ENCODE measurements at places on chromosomes 5 and 9.

DNA sequence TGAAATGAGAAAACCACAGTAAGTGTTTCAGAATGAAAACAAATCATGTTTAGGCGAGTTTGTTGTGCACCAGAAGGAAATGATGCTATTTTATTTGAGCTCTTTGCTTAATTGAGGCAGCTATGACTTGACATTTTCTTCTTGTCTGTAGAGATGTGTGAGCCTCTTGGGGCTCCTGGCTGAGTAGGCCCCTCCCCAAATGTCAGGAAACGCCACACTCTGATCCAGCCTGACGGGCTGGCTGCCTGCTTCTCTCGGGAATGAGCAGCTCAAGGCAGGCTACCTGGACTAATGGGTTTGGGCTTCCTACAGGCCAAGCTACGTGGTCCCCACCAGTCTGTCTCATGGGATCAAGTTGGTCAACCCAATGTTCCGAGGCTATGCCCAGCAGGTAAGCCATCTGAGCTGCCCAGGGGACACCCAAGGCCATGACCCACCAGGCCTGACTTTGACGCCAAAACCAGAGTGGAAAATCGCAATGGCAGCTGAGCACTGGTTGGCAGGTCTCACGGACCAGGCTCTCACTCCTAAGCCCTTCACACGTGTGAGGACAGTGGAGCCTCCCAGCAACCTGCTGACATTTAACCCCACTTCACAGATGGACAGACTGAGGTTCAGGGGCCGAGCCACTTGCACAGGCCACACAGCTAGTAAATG, 29.9 kb downstream of the USP20 start:
- DNase-seq: no peak

GRCh38 chr9:28215536-28216299, 642.4 kb upstream of the C9orf72 start:
- no peak for DNase-seq

DNA sequence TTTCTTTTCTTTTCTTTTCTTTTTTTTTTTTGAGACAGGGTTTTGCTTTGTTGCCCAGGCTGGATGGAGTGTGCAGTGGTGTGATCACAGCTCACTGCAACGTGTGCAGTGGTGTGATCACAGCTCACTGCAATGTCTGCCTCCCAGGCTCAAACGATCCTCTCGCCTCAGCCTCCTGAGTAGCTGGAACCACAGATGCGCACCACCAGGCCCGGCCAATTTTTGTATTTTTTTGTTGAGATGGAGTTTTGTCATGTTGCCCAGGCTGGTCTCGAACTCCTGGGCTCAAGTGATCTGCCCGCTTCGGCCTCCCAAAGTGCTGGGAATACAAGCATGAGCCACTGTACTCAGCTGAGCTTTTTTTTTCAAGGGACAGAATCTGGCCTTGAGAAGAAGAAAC, 36.8 kb upstream of the TJP2 start:
- DNase-seq: no peak

DNA sequence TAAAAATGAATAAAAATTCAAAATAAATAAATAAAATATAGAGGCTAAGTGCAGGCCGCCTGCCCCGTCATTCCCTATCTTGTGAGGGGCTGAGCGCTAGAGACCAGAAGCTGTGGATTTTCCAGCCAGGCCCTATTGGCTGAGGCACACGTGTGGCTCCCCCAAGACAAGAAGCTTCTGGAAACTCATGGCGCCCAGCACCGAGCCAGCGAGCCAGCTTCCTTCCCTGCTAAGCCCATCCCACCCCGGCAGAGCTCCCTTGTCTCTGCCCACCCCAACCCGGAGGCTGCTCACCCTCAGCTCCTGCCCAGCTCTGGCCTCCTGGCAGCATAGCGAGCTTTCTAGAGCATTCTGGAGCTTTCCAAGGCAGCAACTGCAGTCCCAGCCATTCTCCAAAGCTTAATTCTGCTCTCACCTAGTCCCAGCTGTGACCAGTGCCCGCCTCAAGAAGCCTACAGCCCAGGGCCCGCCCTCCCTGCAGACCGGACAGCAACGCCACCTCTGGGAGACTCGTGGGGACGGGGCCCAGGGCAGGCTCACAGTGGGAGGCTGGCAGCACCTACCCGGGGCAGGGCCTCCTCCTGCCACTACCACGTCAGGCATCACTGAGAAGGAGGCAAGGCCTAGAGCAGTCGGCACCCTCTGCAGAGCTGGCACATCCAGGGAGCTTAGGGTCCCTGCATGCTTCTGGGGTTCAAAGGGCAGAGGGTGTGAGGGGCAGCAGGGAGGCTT, 23.2 kb upstream of the TMEM250 start:
- no peak for DNase-seq

- no peak for DNase-seq
These were observed 72.8 kb downstream of the PRRT1B start for GRCh38 chr9:131618071-131618479.

- DNase-seq: no peak
These were observed at the start of gene PTGS1 for GRCh38 chr9:122370869-122371755. PTGS1 (plus strand) TSS chr9:122371024; CDS start chr9:122371085, 61 bp downstream.

- no peak for DNase-seq
These were observed 96.6 kb downstream of the VCAN start for GRCh38 chr5:83568186-83568585.

DNA sequence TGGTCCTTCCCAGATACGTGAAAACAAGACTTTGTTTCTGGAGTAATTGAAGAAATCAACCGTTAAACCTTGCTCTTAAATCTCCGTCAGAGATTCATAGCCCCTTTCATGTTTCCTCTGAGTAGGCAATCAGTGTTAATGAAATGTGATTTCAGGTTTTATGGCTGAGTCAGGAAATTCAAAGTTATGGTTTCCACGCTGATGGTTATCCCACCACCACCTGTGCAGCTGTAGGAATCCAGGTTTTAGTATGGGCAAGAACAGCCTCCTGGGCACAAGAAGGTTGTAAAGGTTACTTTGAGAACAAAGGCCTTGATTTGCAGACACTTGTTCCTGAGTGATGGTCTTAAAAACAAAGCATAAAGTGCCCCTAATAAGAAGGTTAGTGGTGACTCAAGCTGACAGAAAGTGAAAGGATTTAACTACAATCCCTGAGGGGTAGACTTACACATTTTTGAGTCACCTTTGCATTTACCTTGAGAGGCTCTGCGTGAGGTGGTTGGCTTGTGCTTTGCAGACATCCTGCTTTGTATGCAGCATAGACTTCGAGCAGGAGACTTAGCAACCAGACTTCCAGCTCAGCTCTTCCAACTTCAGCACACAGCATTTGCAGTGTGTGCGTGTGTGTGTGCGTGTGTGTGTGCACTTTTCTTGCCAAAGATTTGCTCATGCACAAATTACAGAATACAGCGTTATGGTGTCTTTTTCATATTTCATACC, 159.6 kb downstream of the TLE4 start:
- no peak for DNase-seq

GRCh38 chr5:62649476-62650113, 71.0 kb downstream of the LRRC70 start:
- DNase-seq: no peak

DNA sequence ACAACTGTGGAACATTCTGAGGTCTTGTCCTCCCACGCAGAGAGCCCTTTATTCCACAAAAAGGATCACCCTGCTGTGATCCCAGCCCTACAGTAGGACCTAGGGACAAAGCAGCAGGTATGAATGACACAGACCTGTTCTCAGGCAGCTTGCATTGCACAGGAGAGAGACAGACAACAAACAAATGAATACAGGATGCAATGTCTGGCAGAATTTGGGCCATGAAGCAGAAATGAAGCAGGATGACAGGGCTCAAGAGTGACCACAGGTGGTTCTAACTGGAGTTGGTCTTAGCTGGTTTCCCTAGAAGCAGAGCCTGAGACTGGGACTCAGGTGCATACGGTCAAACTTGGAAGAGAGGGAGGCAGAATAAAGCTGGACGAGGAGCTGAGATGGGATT, 388.8 kb downstream of the CDK5RAP2 start:
- no peak for DNase-seq

DNA sequence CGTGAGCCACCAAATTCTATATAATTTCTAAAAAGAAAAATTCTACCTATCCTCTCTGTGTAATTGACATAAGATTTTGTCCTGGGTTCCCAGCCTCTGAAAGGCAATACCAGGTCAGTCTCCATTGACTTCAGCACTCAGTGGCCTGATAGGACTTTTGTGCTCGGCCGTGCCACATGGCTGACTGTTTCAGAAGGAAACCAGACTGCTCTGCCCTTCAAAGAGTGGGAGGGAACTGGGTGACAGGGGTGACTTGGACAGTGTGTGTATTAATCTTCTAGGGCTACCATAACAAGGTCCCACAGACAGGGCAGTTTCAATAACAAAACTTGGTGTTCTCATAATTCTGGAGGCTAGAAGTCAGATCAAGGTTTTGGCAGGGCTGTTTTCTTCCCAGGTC, 43.0 kb downstream of the ARHGAP26 start:
- no peak for DNase-seq

DNA sequence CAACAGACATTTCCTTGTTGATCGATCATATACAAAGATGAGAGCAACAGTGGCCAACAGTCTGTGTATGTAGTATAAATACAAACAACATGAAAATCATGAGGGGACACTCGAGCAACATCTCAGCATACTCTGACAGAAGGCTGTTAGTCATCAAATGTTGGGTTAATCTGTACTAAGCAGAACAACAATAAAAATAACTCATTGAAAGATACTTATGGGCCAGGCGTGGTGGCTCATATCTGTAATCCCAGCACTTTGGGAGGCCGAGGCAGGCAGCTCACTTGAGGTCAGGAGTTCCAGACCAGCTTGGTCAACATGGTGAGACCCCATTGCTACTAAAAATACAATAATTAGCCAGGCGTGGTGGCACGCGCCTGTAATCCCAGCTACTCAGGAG, 67.3 kb downstream of the SCAI start:
- no peak for DNase-seq

GRCh38 chr5:153998010-153998409, 40.7 kb downstream of the FAM114A2 start:
- DNase-seq: no peak

GRCh38 chr5:50856401-50857119, 190.1 kb downstream of the PARP8 start:
- no peak for DNase-seq

DNA sequence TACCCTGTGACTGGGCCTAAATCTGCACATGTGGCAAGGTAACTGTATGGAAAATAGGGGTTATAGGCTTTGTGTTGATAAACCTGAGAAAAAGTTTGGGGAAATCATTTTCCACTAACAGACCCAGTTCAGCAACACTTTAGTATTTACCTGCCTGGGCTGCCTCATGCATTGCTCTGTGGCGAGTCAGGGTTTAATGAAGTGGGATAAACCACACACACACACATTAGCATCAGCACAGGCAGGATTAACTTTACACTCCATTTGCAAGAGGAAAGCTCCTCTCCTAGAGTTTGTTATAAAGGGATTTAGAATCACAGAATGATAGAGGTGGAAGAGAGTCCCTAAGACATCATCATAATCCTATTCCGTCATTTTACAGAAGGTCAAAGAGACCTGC, 20.0 kb upstream of the ZCCHC7 start:
- no peak for DNase-seq

GRCh38 chr9:113933671-113934070, 57.6 kb downstream of the ZNF618 start:
- no peak for DNase-seq

DNA sequence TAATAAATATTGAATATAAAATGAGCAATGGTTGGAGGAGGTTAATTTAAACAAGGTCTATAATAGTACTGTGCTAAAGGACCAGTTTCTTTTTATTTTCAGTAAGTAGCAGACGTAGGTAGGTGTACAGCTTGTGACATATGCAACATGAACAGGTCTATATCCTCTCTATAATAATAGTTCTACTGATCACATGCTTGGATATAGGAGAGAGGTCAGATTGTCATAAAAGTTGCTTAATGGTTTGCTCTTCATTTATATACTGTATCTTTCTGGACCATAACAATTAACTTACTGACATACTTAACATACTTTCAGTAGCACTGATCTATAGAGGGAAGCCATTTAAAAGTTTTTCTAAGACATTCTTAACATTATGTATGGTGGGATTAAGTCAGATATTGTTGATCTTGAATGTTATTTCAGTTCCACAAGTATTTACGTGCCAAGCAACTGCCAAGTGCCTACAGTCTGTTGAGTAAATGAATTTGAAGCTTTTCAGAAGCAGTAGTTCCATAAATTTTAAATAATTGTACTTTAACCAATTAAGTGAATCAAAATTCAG, 68.0 kb downstream of the DENND4C start:
- DNase-seq: no peak

DNA sequence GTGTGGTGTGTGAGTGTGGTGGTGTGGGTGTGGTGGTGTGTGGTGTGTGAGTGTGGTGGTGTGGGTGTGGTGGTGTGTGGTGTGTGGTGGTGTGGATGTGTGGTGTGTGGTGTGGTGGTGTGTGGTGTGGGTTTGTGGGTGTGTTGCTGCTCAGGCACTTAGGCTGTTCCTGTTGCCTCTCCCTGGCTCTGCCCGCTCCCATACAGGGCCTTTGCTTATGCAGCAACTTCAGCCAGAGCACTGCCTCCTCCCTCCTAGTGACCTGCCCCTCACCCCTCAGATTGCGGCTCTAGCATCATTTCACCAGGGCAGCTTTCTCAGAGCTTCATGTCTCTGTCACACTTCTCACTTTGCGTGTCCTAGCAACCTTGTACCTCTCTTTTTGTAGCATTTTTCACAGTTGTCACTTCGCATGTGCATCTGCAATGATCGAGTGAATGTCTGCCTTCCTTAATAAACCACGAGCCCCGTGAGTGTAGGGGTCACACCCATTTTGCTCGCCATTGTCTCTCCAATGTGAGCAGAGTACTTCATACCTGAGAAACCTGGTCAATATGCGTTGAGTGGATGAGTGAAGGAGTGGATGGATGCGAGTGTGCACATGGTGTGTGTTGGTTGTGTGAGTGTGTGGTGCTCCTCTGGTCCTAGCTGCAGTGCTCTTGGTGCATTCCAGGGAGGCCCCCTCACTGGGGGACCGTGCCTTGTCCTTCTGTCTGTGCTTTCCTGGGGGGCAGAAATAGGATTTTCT, 167.9 kb upstream of the PANK3 start:
- no peak for DNase-seq

DNA sequence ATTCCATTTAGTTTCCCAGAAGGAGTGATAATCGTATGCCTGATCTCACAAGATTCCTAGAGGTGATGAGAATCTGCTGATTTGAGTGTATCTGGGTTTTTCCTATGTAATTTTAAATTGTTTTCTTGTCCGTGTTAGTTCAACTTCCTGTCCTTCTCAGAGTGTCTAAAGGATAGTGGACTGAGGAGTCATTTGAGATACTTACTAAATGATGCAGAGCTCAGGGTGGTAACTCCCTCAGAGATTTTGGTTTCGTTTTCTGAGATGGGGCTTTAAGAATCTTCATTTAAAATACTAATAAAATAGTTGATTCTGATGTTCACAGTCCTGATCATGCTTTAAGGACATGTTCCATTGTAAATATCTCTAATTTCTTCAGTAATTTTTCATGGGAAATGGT, 30.3 kb downstream of the MELK start:
- DNase-seq: no peak

GRCh38 chr9:129712634-129713401, 40.0 kb downstream of the PTGES start:
- DNase-seq: no peak

- DNase-seq: no peak
These were observed 39.4 kb downstream of the STRBP start for GRCh38 chr9:123228967-123229366.

Data from activated CD4-positive, alpha-beta T cell treated with anti-CD3 and anti-CD28 coated beads, Interleukin-2, amount 50 U/mL, for 4 hours (primary cell).